ENCODE measurements at places on chromosomes 3 and 15. TPM values are rescaled to one million over a fixed set of nuclear protein-coding genes. Genes with fewer than 3 reads are reported as not detected.

The JMJD7 gene
- total RNA-seq: 2.7 TPM

The LRRK1 gene
- 15.5 TPM for total RNA-seq

The ZNF860 gene
- total RNA-seq: 2.8 TPM

The GXYLT2 gene
- total RNA-seq: 51.0 TPM

The RPSA gene
- total RNA-seq: 1,772 TPM

The CXCR6 gene
- not detected for total RNA-seq

The RBMS3 gene
- total RNA-seq: 123 TPM

The DNAH12 gene
- 0.13 TPM for total RNA-seq

The GOLGA8T gene
- not detected for total RNA-seq

The PDCD6IP gene
- 295 TPM for total RNA-seq

The FBXO40 gene
- not detected for total RNA-seq

The AHSG gene
- 0.11 TPM for total RNA-seq

The RARB gene
- 13.4 TPM for total RNA-seq

The SCAPER gene
- 14.5 TPM for total RNA-seq

Measured in articular chondrocyte of knee joint (primary cell).